ENCODE measurements at places on chromosomes 4 and X. TPM values are rescaled to one million over a fixed set of nuclear protein-coding genes. Genes with fewer than 3 reads are reported as not detected.

- no peak overlapping the region for H3K27ac ChIP-seq
- no peaks in the 10 kb centered on the region for H3K36me3 ChIP-seq
- H3K27me3 ChIP-seq, result no peaks in the 10 kb centered on the region
- DNase-seq, result no peak
- H3K4me3 ChIP-seq, result no peak overlapping the region
Observed at GRCh38 chrX:152202886-152203285, 64.5 kb upstream of the MAGEA10 start.

Gene FAM13A
- total RNA-seq, result 10.5 TPM

DNA sequence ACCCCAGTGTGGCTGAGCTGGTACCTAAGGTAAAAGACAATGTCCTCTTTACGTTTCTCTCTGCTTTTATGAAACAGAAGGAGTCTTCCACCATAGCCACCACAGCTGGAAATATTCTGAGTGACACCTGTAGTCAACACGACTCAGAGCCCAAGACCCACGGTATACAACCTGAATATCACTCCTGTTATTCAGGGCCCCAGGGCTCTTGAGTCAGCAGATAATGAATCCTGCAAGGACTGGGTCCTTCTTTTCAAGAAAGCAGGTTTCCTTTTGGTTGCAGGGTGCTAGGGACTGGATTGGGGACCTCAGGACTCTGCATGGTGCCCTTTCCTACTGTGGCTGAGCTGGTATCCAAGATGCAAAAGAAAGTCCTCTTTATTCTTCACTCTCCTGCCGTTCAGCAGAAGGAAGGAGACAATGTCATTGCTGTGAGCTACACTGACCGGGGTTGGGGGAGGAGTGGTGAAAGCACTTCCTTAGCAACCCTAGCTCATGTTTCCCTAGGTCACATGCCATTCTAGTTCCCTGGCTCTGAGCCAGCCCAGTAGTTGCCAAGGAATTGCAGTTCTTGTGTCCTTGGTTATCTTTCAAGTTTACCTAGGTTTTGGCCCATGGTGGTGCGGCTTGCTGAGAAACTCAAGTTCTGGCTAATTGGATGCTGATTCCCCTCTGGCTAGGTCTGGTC is 23.7 kb upstream of the UNC5C start:
- no peak overlapping the region for H3K27ac ChIP-seq
- no peaks in the 10 kb centered on the region for H3K4me1 ChIP-seq

DNA sequence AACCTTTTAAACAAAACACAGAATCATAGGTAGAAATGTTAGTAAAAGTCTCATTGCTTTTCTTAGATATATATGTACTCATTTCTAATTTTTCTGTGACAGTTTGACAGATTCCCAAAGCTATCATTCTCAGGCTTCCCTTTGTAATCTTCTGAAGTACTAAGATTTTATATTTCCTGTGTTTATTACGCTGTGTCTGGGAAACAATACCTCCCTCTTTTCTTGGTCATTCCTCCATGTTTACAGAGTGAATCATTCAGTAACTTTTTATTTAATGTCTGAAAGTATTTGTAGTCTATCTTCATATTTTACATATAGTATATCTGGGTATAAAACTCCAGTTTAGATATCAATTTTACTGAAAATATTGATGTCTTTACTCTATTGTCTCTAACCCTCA is 1826.3 kb upstream of the IGFBP7 start:
- no peak overlapping the region for H3K27ac ChIP-seq
- no peaks in the 10 kb centered on the region for H3K27me3 ChIP-seq
- no peak overlapping the region for H3K4me3 ChIP-seq
- H3K4me1 ChIP-seq, result no peaks in the 10 kb centered on the region

DNA sequence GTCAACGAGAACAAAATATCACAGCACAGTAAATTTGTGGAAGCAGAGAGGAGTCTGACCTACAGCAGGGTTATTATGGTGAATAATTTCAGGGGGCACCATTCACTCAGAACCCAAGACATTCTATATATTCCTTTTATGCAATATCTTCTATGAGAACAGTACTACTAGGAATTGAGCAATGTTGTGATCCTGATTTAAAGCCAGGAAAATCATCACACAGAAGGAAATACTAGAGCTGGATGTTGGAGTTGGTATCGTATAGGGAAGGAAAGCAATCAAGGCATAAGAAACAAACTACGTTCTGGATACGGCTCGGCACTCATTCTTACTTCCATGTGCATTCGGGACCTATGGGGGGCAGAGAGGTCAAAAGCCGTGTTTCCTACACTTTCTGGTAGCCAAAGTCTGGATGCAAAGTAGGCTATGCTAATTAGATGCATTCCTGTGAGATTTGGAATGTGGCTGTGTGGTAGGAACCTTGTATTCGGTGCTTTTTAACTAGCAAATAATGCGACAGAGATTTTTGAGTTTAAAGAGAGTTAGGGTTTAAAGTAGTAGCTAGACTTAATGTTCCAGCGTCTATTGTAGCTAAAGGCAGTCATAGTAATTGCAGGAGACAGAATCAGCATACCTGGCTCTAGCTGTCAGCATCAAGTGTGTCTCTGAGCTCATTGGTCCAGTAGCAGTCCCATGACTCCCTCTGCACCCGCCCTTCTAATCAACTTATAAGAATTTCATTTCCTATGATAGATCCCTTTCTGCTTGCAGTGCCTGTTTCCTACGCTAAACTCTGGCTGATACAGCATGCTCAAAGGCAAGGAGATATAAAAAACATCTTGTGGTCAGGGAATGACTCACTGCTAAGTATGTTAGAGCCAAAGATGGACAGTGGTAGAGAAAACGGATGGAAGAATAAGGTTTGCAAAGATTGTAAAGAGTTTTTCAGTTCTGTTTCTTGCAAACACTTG is 43.3 kb upstream of the PDGFC start:
- H3K27me3 ChIP-seq, result no peaks in the 10 kb centered on the region
- no peak overlapping the region for H3K4me3 ChIP-seq
- H3K36me3 ChIP-seq, result no peaks in the 10 kb centered on the region
- DNase-seq, result no peak
- H3K27ac ChIP-seq, result no peak overlapping the region

DNA sequence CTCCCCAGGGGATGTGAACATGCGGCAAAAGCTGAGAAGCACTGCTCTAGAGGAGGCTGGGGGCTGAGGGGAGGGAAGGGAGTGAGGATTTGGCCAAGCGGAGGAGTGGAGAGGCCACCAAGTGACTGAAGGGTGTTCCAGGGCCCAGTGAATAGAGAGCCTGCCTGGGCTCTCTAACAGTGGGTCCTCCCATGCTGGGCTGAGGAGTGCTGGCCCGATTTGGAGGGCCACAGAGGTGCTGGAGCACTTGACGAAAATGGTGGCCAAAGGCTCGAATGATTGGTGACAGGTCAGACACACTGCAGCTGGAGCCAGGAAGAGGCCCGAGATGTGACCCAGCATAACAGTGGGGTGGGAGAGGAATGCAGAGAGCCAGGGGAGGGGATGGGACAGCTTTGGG is 37.5 kb upstream of the MAP3K15 start:
- H3K27ac ChIP-seq, result no peak overlapping the region
- no peak overlapping the region for H3K4me3 ChIP-seq
- H3K4me1 ChIP-seq, result peaks cover 27% of the 10 kb centered on the region
- no peaks in the 10 kb centered on the region for H3K27me3 ChIP-seq
- DNase-seq, result no peak

All from activated naive CD8-positive, alpha-beta T cell treated with anti-CD3 and anti-CD28 coated beads, Interleukin-2, amount 10 ng/mL, durations not matched to agents 7 days and 5 days (primary cell).